Memory B cell (primary cell): ENCODE measurements at places on chromosomes 1 and 21.
A peak's percentile ranks its signal among the peaks of the same experiment; 100 is the strongest.

DNA sequence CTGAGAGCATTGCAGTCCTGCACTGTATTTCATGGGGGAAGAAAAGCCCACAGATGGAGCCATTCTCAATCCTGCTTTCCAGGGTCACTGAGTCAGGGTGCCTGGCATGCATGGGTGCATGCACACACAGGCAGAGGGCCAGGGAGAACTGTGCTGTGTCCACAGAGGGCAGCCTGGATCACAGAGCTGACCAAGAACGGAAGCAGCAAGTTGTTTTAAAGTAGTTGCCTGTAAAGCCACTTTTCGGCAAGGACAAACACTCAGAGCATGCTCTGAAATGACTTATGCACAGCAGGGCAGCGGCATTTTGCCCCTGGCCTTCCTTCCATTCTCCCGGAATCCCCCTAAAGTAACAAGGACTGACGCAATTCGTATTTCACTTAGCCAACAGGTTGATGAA, 3.6 kb downstream of the ERG start:
- DNase-seq: no peak

DNA sequence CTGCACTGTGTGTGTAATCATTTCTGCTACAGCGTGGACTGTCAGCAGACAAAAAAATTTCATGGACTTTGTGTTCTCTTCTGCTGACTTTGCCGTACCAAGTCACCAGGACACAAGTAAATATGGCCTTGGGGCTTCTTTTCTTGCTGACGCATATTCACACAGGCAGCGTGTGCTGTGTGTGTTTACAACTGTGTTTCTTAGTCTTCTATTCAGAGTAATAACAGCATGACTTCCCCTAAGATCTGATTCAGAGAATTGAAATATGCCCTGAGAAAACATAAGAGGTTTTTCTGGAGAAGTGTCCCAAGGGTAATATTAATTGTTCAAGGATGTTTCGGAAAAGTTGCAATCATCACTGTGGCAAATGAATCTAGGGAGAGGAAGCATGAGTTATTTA, 47.1 kb upstream of the DYNLT5 start:
- DNase-seq: no peak

GRCh38 chr21:15904389-15904788, 174.6 kb downstream of the USP25 start:
- DNase-seq: no peak

- DNase-seq: no peak
Measured at GRCh38 chr1:205251576-205251975, 23.8 kb downstream of the TMCC2 start.

GRCh38 chr1:24450316-24450715, 34.7 kb downstream of the NIPAL3 start:
- no peak for DNase-seq

DNA sequence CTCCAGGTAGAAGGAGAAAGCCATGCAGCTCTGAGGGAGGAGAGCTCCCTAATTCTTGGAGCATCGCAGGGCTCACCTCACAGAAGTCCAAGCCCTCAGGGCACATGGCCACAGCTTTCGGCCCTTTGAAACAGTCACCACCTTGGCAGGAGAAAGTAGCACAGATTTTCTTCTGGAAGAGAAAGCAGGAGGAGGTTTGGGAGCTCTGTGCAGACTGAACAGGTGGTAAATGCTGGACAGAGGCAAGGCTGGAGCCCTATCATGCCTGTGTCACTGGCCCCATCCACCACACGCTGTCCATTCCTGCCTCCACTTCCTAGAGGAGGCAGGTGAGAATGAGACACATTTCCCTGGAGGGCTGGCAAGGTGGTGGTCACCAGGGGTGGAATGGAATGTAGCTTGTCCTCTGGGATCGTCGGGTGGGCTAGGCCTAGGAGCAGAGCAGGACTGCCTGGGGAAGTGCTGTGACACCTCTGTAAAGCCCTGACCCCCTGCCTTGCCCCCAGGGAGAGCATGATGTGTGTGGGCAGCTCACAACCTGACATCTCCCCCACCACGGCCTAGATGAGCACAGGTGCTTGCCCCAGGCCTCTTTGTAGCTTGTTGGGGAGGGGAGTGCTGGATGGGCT, 2.8 kb upstream of the INPP5B start:
- no peak for DNase-seq

- DNase-seq: peak; percentile 49
Measured at GRCh38 chr1:153261281-153262069, 2.0 kb downstream of the LORICRIN start.

DNA sequence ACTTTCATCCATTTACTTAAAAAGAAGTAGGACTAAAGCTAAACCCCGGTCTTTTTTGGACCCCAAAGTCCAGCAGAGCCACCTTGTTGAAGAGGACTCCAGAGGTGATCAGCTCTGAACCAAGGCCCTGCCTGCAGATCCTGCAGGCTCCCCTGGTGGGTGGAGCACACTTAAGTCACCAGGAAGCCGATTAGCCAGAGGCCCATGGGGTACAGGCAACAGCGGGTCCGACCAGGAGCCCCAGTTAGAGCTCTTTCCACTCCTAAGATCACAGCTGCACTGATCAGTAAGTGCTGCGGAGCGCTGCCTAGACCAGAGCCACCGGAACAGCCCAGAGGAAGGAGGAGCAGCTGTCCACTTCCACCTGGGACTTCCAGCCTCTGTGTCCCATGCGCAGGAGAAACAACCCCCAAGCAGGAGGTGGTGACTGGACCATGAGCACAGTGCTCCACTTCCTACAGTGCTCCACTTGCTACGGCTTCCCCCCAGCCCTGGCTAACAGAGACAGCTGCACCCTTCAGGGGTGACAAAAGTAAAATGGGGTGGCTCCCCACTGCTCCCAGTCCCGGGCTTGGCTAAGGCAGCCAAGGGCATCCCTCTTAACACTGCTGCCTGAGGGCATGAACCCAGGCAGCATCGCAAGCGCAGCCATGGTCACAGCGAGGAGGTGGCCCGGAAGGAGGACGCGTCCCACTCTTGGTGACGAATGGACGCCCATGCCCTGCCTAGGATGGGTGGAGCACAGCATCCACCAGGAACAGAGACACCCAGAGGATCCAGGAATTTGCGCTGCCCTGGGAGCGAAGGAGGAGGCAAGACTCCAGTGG, 58.0 kb downstream of the NPHP4 start:
- DNase-seq: no peak

GRCh38 chr1:108120163-108120562, 80.0 kb downstream of the SLC25A24 start:
- no peak for DNase-seq

GRCh38 chr1:5720045-5720444, 272.2 kb downstream of the NPHP4 start:
- DNase-seq: no peak

- peak; percentile 46 for DNase-seq
Measured at GRCh38 chr1:111030590-111030989, 66.9 kb upstream of the LRIF1 start.

GRCh38 chr1:156834322-156834721, 17.7 kb upstream of the SH2D2A start:
- no peak for DNase-seq

- no peak for DNase-seq
Measured at GRCh38 chr1:168469690-168470089, 74.1 kb downstream of the XCL2 start.

- DNase-seq: no peak
Measured at GRCh38 chr1:195754874-195755273, 853.4 kb downstream of the KCNT2 start.

DNA sequence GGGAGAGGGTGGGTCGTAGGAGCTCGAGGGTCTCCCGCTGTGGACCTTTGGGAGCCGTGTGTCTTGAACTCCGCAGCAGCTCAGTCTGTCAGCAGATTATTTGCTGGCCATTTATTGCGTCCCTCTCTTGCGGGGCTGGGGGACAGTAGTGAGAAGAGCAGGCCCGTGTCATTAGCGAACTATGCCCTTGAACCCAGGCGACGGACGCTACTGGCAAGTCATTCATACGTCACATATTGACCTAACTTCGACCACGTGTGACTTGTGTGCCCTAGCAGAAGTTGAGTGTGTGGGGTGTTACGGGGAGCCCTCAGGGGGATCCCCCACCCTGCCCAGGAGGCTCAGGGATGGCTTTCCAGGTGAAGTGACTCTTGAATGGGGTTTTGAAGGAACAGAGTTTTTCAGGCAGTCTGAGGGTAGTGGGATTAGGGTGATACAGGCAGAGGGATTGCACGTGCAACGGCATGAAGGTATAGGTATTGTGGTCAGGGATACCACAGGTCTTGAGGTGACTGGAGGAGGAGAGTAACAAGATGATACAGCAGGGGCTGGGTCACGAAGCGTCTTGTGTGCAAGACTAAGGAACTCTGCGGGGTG, 13.0 kb downstream of the RCC1 start:
- no peak for DNase-seq
